ENCODE measurements at places on chromosomes 1 and 21. TPM values are rescaled to one million over a fixed set of nuclear protein-coding genes. Genes with fewer than 3 reads are reported as not detected.

GRCh38 chr1:90936061-90936460 lies 85.8 kb downstream of the ZNF644 start:
- DNase-seq: no peak

GRCh38 chr1:21175324-21175669 lies 1.4 kb downstream of the EIF4G3 start:
- no peak for DNase-seq

The GBP4 gene
- total RNA-seq: 7.6 TPM

The GADD45A gene
- 77.4 TPM for total RNA-seq

All from endothelial cell of umbilical vein (primary cell).